Myocyte (in vitro differentiated cells): ENCODE measurements at places on chromosomes 6 and 20.

DNA sequence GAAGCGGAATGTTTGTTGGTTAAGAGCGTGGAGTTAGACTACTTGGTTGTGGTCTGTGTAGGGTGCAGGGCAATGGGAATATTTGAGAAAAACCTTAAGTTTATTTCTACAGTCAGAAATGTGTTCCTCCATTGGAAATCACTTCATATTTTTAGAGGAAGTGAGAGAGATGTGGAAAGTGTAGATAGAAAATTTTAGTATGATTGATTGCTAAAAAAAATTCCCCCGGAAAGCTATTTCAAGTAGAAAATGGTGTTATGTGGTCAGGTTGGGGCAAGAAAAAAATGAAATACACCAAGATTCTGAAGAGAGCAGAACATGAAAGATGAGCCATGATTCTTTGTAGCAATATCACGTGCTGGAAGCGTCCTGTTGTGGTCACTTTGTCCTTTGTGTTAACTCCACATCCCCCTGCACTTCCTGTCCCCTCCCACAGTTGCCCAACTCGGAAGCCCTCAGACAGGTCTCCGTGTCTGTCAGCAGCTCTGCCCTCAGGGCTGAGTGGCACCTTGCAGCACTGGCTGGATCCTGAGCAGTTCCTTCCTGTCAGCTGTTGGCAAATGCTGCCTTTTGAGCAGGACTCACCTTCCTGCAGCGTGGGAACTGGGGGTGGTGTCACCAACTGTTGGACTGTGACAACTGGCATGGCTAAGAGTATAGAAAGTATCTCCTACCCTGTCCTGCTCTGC is 137.5 kb upstream of the SLC24A3 start:
- no peak for DNase-seq

- no peak for DNase-seq
Measured at GRCh38 chr6:163945808-163946207, 531.3 kb downstream of the QKI start.

GRCh38 chr6:145028144-145028818 is 707.0 kb downstream of the EPM2A start:
- DNase-seq, result peak; percentile 69

DNA sequence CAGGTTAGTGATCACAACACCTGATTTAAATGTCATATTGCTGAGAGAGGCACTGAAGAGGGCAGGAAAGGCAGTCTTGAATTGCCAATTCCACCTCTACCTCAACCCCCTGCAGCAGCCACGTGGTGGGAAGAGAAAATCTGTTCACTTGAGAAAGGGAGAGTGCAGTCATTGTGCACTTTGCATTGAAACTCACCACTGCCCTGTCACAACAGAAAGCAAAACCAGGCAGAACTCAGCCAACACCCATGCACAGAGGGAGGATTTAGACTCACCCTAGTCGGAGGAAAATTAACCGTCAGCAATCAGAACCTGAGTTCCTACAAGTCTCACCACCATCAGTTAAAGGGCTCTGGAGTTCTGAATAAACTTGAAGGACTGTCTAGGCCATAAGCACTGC is 1040.2 kb downstream of the HACE1 start:
- no peak for DNase-seq

DNA sequence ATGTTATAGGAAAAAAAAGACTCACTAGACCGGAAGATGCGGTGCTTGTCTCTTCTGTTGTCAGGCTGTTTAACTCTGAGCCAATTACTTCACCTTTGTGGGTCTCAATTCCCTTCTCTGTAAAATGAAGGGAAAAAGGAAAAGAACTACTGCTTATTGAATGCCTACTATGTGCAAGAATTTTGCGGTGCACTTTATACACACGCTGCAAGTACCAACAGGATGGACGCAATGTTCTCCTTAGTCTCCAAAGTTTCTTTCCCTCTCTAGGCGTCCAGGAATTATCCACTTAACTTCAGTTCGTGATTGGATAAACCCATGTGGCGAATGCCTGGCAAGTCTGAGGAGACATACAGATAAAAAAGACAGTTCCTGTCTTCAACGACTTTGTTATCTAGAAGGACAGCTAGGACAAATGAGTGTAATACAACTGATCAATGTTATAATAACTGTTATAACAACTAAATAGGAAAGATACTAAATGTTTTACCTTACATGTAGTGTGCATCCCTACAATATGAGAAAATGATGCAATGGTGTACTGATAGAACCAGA is 69.0 kb upstream of the JARID2 start:
- DNase-seq, result no peak

- DNase-seq, result no peak
Measured at GRCh38 chr6:34947561-34947960, 58.5 kb downstream of the ANKS1A start.

DNA sequence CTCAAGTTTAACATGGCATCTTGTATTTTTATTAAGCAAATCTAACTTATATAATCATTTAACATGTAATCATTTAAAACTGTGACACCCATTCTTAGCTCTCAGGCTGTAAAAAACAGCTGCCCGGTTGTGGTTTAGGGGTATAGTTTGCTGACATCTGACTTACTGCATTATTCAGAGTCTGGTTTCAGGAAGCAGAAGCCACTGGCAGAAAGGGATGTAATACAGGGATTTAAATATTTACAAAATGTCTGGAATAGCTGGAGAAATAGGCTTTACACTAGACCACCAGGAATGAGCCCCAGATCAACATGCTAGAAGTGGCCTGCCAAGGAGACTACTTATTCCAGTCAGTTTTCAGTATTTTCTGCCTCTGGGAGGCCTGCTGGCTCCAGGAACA is 421.1 kb downstream of the CD109 start:
- peak; percentile 3 for DNase-seq

- DNase-seq, result no peak
Measured at GRCh38 chr20:54438166-54438565, 37.2 kb upstream of the DOK5 start.

- peak; percentile 31 for DNase-seq
Measured at GRCh38 chr6:80174900-80175572, 68.6 kb downstream of the BCKDHB start.

- no peak for DNase-seq
Measured at GRCh38 chr6:106666282-106667021, 37.1 kb downstream of the QRSL1 start.

DNA sequence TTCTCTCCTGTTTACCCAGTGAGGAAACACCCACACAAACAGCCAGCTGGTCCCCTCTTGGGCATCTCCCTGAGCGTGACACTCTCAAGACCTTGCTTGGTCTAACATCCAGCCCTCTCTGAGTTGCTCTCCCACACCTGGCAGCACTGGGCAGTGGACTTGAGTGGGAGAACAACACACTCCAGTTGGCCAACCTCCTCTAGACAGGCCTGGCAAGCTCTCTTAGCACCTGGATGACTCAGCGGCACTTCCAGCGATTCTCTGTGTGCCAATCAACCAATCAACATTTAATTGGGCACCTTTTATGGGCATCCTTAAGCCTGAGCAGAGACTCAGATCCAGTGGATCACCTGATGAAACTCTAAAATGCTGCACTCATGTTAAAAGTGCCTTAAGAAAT is 76.6 kb upstream of the QKI start:
- DNase-seq, result no peak

GRCh38 chr20:37190354-37191112 is 11.2 kb upstream of the MROH8 start:
- no peak for DNase-seq

- DNase-seq, result no peak
Measured at GRCh38 chr6:6679633-6680032, 91.1 kb downstream of the LY86 start.

DNA sequence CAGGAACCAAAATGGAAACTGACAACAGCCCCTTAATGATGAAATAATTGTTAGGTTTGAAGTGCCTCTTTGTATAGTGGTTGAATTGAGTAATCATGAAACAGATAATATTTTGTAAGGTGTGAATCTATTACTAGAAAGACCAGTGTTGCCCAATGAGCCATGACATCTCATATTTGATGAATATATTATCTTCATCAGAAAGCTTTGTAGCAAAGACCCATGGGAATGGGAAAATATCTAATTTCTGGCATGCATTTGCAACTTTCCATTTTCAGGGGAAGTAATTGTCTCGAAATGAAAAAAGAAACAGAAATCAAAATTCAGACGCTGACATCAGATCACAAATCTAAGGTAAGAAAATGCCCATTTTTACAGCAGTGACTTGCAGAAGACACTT is 57.3 kb upstream of the LAMP5 start:
- no peak for DNase-seq

- peak; percentile 37 for DNase-seq
Measured at GRCh38 chr6:158531566-158531965, 28.3 kb upstream of the TMEM181 start.

GRCh38 chr6:110322151-110322873 is 35.8 kb downstream of the METTL24 start:
- no peak for DNase-seq

GRCh38 chr20:18712131-18712530 is 101.5 kb upstream of the SCP2D1 start:
- peak; percentile 12 for DNase-seq

- DNase-seq, result no peak
Measured at GRCh38 chr6:71326611-71327010, 38.0 kb downstream of the OGFRL1 start.

GRCh38 chr20:37695684-37696342 is 2.0 kb downstream of the CTNNBL1 start:
- DNase-seq, result no peak

GRCh38 chr6:90530882-90531281 is 56.0 kb downstream of the MAP3K7 start:
- DNase-seq, result no peak

- DNase-seq, result no peak
Measured at GRCh38 chr6:161596807-161597520, 323.1 kb upstream of the AGPAT4 start.

GRCh38 chr6:141969201-141969600 is 163.5 kb upstream of the GJE1 start:
- DNase-seq, result no peak

GRCh38 chr6:113359155-113360140 is 497.7 kb upstream of the MARCKS start:
- DNase-seq, result peak; percentile 35

DNA sequence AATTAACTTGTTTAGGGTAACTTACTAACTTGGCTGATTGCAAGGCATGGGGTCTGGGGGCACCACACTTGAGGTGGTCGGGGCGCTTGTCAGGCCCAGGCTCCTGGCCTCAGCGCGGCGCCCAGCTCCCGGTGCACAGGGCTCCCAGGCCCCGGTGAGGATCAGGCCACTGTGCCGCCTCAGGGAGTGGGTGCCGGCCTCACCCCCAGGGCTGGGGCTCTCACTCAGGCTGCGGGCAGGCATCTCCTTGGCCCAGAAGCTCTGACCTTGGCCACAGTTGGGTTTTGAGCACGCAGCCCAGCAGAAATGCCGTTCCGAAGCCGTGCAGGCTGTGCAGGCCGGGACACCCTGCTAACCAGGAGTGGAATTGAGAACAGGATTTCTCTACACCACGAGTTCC is 37.8 kb upstream of the BHLHE23 start:
- DNase-seq, result no peak

DNA sequence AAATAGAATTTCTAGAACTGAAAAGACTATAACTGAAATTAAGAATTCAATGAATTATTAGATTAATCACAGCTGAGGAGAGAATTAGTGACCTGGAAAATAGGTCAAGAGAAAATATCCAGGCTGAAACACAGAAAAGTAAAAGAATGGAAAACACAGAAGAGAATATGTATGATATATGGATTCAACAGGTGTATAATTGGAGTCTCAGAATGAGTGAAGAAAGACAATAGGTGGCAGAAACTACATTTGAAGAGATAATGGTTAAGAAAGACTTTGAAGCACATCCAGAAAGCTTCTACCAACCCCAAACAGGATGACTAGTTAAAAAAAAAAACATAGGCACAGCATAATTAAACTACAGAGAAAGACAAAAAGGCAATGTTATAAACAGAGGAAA is 196.2 kb upstream of the ASCC3 start:
- DNase-seq, result no peak

DNA sequence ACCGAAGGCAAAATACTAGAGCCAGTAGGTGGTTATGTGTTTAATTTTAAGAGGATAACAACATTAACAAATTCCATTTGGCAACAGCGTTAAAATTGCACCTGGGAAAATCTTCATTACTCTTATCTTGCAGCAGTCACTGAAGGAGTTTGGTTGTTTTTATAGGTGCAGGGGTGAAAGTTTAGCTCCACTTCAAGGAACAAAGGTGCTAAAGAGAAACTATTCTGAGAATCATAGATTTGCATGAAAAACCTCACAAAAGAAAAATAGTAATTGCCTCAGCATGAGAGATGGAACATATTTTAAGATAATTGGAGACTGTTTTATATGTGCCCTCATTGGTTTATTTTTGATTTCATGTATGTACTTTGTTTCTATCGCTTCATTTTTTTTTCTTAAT is 444.4 kb downstream of the UTRN start:
- no peak for DNase-seq

GRCh38 chr20:39633689-39634088 is 671.5 kb downstream of the DHX35 start:
- DNase-seq, result no peak

DNA sequence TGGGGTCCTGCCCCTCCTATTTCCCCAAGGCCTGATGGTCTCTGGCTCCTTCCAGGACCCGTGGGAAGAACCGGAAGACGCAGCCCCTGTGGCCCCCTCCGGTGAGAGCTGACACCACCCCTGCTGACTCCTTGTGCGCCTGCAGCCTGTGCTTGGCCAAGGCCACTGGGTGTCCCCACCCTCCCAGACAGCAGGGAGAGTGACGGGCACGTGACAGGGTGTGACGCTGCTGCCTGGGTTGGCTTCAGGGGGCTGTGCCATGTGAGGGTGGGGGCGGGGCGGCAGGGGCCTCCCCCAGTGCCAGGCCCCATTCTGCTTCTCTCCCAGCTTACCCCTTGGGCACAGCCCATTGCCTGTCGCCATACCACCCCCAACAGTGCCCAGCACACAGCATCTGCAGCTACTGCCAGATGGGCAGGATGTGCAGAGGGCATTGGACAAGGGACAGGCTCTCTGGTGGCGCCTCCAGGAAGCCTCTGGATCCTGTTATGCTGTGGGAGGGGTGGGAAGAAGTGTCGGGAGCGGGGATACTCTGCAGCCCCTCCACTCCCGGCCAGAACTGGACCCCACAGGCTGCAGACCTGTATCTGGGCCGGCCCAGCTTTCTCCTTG is 2.9 kb downstream of the BIRC7 start:
- DNase-seq, result no peak

GRCh38 chr6:125480146-125480545 is 178.4 kb upstream of the HDDC2 start:
- no peak for DNase-seq

- DNase-seq, result no peak
Measured at GRCh38 chr6:140182821-140183220, 808.4 kb upstream of the CITED2 start.

- DNase-seq, result peak; percentile 3
Measured at GRCh38 chr6:28525496-28526039, at the start of gene GPX5. Gene GPX5, plus strand, starts transcription at chr6:28525881. Its CDS starts 133 bp downstream, at chr6:28526014.
